ENCODE measurements at places on chromosomes 16 and 17. TPM values are rescaled to one million over a fixed set of nuclear protein-coding genes. Genes with fewer than 3 reads are reported as not detected.

DNA sequence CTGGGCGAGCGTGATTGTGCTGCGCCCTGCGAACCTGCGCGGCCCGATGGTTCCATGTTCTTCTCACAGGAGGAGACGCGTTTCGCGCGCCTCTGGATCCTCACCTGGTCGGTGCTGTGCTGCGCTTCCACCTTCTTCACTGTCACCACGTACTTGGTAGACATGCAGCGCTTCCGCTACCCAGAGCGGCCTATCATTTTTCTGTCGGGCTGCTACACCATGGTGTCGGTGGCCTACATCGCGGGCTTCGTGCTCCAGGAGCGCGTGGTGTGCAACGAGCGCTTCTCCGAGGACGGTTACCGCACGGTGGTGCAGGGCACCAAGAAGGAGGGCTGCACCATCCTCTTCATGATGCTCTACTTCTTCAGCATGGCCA lies 1.0 kb downstream of the FZD2 start:
- no peak overlapping the region for H3K4me3 ChIP-seq
- DNase-seq = no peak
- no peak overlapping the region for H3K27ac ChIP-seq
- H3K4me1 ChIP-seq = peaks cover 7% of the 10 kb centered on the region
- H3K36me3 ChIP-seq = no peaks in the 10 kb centered on the region

- peaks cover 46% of the 10 kb centered on the region for H3K4me1 ChIP-seq
- no peak overlapping the region for H3K4me3 ChIP-seq
- DNase-seq = no peak
- H3K36me3 ChIP-seq = no peaks in the 10 kb centered on the region
- no peak overlapping the region for H3K27ac ChIP-seq
Observed at GRCh38 chr17:73720187-73720834, 76.1 kb upstream of the SDK2 start.

DNA sequence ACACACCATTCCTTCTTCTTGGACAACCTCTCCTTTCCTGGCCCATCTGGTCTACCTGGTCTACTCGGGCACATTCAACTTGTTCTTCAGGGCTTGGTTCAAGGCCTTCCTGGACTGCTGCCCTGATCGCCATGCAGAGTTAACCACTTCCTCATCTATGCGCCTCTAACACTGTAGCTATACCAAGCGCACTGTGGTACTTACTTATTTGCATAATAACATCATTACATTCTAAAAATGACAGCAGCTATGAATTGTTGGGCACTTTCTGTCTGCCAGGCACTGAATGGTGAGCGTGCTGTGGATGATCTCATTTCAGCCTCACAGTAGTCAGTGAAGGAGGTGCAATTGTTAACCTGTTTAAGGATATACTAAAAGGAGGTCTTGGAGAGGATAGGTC lies 66.9 kb upstream of the SDK2 start:
- H3K27ac ChIP-seq = no peak overlapping the region
- no peaks in the 10 kb centered on the region for H3K27me3 ChIP-seq
- H3K36me3 ChIP-seq = no peaks in the 10 kb centered on the region
- no peak overlapping the region for H3K4me3 ChIP-seq

DNA sequence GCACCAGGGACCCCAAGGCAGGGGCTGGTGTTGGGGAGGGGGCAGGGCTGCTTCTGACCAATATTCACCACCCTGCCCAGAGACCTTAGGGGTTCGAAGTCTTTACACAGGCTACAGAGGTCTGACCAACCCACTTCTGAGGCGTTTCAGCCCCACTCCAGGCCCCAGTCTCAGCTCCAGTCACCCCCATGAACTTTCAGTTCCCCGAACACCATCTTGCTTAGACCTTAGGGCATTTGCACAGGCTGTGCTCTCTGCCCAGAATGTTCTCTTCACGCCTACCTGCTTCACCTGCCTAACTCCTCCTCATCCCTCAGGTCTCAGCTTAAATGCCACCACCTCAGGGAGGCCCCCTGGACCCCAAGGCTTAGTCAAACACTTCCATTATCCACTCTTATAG lies 25.8 kb upstream of the CPNE2 start:
- no peak for DNase-seq
- H3K36me3 ChIP-seq = peaks cover 32% of the 10 kb centered on the region
- no peak overlapping the region for H3K27ac ChIP-seq
- H3K4me3 ChIP-seq = no peak overlapping the region

GRCh38 chr17:63911657-63912100 lies 621 bp upstream of the CSHL1 start:
- no peaks in the 10 kb centered on the region for H3K4me1 ChIP-seq
- DNase-seq = peak; percentile 59
- no peaks in the 10 kb centered on the region for H3K36me3 ChIP-seq
- H3K27me3 ChIP-seq = no peaks in the 10 kb centered on the region
- no peak overlapping the region for H3K27ac ChIP-seq

DNA sequence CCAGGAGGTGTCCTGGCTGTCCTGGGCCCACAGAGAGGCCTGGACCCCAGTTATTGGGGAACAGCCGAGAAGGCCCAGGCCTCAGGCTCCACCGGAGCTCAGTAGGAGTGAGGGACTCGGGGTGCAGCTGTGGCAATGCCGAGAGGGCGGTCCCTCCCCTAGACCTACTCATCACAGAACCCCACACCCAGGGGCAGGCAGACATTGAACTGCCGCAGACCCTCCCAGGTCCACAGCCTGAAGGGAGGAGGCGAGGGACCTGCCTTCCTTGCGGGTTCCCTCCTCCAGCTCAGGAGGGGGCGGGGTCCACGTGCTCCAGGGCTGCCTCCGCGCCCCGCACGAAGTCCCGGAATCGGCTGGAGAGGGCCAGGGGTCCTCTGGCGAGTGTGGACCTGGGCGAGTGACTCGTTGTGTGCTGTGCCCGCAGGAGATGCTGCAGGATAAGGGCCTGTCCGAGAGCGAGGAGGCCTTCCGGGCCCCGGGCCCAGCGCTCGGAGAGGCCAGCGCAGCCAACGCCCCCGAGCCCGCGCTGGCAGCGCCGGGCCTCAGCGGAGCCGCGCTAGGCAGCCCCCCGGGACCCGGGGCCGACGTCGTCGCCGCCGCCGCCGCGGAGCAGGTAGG lies 3.9 kb downstream of the TBX4 start:
- peaks cover 58% of the 10 kb centered on the region for H3K27me3 ChIP-seq
- DNase-seq = no peak
- no peak overlapping the region for H3K27ac ChIP-seq
- H3K4me3 ChIP-seq = no peak overlapping the region
- peaks cover 1% of the 10 kb centered on the region for H3K4me1 ChIP-seq
- no peaks in the 10 kb centered on the region for H3K36me3 ChIP-seq

GRCh38 chr16:27728691-27729090 lies 178.7 kb downstream of the KATNIP start:
- H3K4me1 ChIP-seq = no peaks in the 10 kb centered on the region
- H3K27me3 ChIP-seq = no peaks in the 10 kb centered on the region
- H3K4me3 ChIP-seq = no peak overlapping the region
- DNase-seq = no peak

CTRB1 gene
- total RNA-seq = not detected

ASB16 gene
- total RNA-seq = not detected

TMEM238L gene
- total RNA-seq = not detected

Measured in CD8-positive, alpha-beta memory T cell (primary cell).